ENCODE measurements at places on chromosomes 1 and 21.

DNA sequence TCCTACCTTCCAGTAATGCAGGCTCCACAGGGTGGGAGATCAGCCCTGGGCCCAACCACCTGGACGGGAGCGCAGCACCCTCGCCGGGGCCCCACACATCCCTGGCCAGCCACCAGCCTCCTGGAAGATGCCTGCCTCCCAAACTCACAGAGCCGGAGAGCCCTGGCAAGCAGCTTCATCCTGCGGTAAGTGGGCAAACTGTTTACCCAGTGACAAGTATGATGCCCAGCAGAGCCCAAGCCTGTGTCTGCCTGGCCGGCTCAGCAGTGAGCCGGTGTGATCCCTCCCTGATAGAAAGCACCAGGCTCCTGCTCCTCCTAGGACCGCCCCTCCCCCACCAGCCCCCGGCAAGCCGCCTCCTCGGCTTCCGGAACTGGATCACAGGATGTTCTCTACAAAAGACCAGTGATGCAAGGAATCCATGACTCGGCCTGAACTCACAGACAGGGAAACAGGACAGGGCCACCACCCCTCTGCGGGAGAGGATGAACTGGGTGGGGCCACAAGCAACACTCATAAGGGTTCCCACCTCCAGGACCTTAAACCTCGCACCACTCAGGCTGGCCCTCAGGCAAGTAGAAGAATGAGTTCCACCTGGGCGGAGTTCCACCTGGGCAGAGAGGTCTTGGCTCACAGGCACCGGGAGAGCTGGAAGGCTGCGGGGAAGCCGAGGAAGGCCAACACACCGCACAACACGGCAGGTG is 7.9 kb downstream of the ACOT7 start:
- DNase-seq = peak; percentile 45

GRCh38 chr1:148354284-148354912 is 128.7 kb downstream of the PPIAL4G start:
- DNase-seq = no peak

DNA sequence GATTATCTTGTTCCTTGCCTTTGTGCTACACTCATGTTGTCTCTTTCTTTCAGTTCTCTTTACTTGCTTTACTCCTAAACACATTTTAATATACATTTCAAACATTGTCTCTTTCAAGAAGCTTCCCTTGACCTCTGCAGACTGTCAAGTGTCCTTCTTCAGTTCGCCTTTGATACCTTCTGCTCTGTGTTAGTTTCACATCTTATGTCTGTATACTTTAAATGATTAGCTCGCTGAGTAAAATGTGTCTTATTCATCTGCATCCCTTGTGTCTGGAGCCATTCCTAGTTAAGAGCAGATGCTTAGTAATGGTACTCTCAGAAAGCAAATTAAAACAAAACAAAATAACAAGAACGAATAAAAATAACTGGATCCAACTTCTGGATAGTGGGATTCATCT is 303.3 kb downstream of the S1PR1 start:
- no peak for DNase-seq

DNA sequence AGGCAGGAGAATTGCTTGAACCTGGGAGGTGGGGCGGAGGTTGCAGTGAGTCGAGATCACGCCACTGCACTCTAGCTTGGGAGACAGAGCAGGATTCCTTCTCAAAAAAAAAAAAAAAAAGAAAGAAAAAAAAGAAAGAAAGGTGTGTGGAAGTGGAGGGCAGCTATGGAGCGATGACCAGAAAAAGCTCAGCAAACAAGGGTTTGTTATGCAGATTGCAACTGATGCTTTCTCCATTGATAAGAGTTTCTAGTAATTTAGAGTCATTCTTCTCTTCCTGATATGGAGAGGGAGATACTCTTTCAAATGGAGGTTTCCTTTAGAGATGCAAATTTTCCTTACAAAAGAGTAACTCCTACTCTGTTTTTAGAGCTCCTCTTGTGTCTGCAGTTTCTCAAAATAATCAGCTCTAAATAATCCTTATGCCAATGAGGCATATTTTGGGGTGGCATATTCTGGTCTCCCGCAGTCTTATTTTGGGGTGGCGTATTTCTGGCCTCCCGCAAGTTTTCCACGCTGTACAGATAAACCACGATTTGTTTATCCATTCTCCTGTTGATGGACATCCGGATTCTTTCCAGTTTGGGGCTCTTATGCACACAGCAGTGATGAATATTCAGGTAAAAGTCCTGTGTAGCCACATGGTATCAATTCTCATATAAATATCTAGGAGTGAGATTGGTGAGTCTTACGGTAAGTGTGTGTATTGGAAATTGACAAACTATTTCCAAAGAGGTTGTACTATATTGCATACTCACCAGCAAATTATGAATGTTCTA is 30.7 kb upstream of the RCC2 start:
- DNase-seq = no peak

DNA sequence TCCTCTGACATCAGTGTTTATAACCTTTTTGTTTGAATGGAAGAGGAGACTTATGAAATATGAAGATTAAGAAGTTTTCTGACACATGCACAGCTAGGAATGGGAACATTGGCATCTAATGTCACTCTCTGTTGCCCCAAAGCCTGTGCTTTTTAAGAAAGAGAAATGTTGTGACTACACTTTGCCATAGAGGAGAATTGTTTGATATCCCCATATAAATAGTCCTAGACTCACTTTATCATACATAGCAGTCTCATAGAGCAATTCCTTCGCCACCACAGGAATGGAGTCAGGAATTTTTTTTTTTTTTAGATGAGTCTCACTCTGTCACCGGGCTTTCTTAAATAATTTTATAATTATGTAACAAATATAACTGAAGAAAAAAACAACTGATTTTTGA is 1.5 kb downstream of the KRTAP21-3 start:
- no peak for DNase-seq

DNA sequence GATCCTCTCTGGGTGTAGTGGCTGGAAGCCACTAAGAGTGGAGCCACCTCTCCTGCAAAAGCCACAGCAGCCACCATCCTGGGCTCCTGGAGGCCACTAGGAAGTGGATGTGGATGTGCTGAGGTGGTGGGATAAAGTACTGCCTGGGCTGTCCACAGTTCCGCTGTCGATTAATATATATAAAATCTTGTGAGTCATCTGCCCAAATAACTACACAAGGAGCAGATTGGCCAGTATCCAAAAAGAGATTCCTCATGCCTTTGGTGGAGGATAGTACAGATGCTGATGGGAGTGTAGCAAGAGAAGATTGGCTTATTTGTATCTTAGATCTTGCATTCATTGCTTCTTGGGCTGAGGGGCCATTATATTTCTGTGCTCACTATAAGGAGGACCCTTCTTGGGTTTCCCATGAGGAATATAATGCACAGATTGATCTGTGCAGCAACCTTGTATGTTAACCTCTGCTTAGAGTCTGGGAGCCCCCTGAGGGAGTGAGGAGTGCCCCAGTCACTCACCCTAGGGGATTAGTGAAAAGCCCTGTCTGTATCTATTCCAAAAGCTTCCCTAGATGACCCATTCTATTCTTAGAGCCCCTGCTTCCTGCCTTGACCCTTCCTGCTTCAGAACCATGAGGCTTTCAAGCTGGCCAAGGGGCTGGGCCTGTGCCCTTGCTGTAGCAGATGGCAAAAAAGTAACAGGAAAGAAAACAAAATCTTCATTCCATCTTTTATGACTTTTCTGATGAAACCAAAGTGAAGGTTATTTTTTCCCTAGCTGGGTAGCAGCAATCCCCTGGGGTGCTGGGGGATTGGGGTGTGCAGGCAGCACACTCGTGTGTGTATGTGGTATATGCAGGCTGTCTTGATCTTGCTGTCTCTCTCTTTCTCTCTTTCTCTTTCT is 31.7 kb downstream of the RCSD1 start:
- DNase-seq = peak; percentile 66

- no peak for DNase-seq
Measured at GRCh38 chr1:90809093-90809492, 92.0 kb upstream of the BARHL2 start.

- DNase-seq = no peak
Measured at GRCh38 chr1:239386453-239387303, at the start of gene CHRM3. CHRM3 (plus strand) TSS chr1:239386568; CDS start chr1:239907452, 520,884 bp downstream.

GRCh38 chr1:227746676-227747075 is 11.4 kb downstream of the SNAP47 start:
- no peak for DNase-seq

- no peak for DNase-seq
Measured at GRCh38 chr1:173341307-173341706, 134.2 kb upstream of the TNFSF4 start.

- DNase-seq = no peak
Measured at GRCh38 chr21:45125357-45125756, 51.0 kb downstream of the ADARB1 start.

GRCh38 chr1:82154219-82154970 is 353.7 kb downstream of the ADGRL2 start:
- no peak for DNase-seq

DNA sequence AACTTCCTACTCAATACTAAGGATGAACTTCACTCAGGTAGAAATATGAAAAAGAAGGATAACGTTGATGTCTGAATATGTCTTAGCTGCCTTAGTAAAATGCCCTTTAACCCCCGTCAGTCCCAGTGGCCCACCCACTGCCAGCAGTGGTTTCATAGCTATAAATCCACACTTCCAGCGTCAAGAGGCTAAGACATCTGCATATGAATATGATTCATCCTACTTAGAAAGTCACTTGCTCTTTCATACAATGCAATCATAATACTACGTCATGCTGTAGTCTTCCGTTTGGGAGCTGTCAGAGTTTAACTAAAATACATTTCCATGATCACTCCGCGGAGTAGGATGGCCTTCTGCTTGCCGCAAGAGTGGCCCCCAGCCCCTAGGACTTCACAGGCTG is 247.3 kb downstream of the SDCCAG8 start:
- DNase-seq = no peak

DNA sequence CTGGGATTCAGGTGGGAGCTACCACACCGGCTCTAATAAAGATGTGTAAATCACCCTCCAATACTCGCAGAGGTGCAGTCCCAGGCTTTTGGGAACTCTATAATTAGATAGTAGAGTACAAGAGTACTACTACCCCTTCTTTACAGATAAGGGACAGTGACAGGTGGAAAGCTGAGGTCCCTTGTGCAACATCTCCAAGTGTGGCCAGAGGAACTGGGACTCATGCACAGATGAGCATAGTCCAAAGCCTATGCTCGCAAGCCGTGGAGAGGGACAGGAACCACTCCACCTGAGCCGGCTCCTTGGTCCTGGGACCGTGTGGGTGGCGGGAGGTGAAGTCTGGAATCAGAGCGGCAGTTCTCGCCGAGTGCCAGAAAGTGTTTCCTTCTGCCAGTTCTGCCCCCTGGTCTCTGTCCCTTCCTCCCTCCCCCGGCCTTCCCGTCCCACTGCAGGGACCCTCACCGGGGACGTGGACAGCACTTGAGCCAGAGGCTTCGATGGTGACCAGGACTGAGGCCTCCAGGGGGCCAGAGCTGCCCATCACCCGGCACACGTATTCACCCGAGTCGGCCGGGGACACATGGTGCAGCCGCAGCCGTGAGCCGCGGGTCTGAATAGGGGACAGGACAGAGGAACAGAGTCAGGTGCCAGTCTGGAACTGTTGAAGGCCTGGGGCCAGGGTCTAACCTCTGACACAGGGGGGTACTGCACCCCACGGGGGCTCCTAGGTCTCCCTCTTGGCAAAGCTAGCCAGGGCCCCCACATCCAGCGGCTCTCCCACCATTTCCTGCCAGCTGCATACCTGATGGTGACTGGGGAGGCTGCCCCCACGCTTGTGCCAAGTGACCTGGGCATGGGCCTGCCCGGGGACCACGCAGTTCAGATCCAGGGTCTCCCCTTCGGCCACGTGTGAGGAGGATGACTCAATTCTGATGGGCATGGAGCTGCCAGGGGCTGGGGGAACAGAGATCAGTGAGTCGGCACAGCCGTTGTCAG is 33.9 kb downstream of the LDLRAD2 start:
- no peak for DNase-seq

DNA sequence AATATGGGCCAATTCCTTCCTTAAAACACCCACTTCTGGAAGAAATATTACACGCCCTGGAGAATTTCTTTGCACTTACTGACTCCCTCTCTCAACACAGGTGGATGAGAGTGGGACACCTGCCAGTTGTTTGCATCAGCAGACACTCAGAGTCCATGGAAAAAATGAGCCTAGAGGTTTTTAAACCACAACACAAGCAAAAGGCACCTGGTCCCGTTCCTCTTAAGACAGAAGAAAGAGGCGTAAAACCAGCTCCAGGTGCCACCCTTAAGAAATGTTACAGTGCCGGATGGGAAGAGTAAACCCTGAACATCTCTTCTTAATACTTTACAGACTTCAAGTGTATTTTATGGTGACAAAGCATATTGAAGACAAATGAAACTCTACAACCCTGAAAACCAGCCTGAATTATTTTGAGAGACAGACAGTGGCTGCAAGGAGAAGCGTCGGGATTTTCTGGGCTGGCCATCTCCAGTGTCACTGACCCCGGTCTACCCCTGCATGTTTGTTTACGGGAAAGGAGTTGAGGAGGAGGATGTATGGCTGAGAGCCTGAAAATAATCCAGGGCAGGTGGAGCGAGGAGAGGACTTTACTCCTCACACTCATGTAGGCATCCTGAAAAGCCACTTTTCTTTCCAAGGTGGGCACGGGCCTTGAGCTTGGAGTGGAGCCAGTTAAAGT is 7.8 kb upstream of the RIPK4 start:
- DNase-seq = no peak

GRCh38 chr1:151963288-151963687 is 30.4 kb downstream of the S100A10 start:
- no peak for DNase-seq

GRCh38 chr1:19229229-19229628 is 19.2 kb upstream of the UBR4 start:
- no peak for DNase-seq

GRCh38 chr1:229438021-229438420 is 4.1 kb upstream of the ACTA1 start:
- DNase-seq = no peak

DNA sequence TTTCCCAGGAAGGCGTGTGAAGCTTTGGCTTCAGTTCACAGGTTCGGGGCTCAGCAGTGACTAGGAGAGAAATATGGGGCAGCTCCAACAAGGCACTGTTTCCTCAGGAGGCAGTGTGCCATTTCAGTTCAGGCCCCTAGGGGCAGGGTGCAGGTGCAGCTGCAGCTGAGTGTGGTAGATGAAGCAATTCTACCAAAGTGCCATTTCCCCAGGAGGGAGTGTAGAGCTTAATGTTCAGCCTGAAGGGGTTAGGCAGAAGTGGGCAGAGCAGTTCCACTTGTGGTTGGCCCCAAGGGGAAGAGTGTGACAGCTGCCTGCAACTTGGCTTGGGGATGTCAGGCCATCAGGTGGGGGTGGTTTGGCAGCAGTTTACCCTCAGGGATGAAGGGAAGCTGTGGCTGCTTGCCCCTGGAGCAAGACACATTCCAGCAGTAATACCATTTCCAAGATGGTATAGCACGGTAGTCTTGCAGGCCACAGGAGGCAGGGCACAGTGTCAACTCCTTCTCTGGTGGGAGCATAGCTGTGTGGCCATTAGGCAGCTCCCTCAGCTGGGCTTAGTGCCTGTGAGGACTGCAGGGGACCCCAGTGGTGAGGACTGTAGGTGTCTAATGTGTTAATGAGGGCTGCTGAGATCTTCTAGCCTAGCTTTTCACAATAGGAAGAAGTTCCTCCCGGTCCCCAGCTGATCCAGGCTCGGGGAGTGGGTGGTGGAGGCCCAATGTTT is 34.7 kb downstream of the RGSL1 start:
- no peak for DNase-seq

- DNase-seq = peak; percentile 35
Measured at GRCh38 chr1:175192111-175192629, 406 bp downstream of the KIAA0040 start.

GRCh38 chr1:153347856-153348255 is 785 bp downstream of the PGLYRP4 start:
- no peak for DNase-seq
